Esophagus squamous epithelium (tissue), 5 donors: ENCODE measurements at places on chromosomes 6 and 20. TPM values are rescaled to one million over a fixed set of nuclear protein-coding genes. Genes with fewer than 3 reads are reported as not detected.

- no peaks in the 10 kb centered on the region for H3K36me3 ChIP-seq
- H3K4me1 ChIP-seq: no peaks in the 10 kb centered on the region
- no peak overlapping the region for H3K27ac ChIP-seq
Measured at GRCh38 chr20:61766921-61767610, 298.6 kb downstream of the TAF4 start.

Gene BPIFB1
- 0.38 TPM for total RNA-seq

DNA sequence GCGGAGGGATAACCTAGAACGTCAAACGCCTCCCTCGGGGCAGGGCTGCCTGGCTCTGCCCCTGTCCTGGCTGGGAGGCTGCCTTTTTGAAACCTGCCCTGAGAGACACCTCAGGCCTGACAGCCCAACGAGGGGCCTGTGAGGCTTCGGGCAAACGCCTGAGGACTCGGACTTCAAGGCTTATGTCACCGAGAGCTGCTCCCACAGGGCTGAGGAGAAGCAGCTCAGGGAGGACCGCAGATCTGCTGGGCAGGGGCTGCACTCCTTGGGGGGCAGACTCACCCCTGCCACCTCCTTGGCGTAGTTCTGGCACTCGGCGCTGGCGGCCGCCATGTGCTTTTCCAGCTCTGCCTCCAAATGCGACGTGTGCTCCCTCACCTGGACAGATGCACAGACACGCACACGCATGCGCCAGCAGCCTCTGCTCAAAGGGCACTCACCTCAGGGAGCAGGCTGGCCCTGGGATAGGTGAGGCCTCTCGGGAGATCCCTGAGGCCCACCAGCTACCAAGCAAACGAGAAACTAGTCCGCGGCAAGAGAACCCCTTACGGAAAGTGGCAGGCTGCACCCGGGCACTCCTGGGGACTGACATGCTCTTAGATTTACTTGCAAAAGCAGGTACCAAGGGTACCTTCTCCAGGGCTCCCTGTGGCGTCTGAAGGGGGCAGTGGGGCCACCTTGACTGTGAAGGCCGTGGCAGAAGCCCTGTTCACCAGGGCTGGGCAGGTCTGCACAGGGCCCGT is 49.6 kb downstream of the DSTN start:
- no peak for DNase-seq
- peaks cover 47% of the 10 kb centered on the region for H3K36me3 ChIP-seq
- H3K27ac ChIP-seq: no peak overlapping the region
- H3K4me3 ChIP-seq: no peak overlapping the region
- peaks cover 5% of the 10 kb centered on the region for H3K4me1 ChIP-seq

DNA sequence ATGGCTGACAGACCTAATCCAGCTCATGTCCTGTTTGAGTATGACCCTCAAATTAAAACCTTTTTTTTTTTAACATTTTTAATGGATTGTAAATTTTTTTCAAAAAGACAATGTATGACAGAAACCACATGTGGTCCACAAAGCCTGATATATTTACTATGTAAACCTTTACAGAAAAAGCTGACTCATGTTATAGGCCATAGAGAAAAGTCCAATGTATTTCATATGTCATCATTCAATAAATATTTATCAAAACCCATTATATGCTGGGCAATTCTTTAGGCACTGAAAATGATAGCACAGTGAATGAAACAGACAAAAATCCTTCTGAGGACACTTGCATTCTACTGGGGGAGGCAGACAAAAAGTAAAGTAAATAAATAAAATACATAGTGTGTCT is 826.2 kb upstream of the FLRT3 start:
- no peaks in the 10 kb centered on the region for H3K4me1 ChIP-seq
- no peak for DNase-seq
- no peak overlapping the region for H3K27ac ChIP-seq
- H3K27me3 ChIP-seq: no peaks in the 10 kb centered on the region
- H3K4me3 ChIP-seq: no peak overlapping the region

- no peak for DNase-seq
- H3K4me3 ChIP-seq: no peak overlapping the region
- H3K36me3 ChIP-seq: no peaks in the 10 kb centered on the region
- no peaks in the 10 kb centered on the region for H3K27me3 ChIP-seq
Measured at GRCh38 chr6:104789770-104790190, 69.9 kb downstream of the HACE1 start.

- H3K4me3 ChIP-seq: no peak overlapping the region
- H3K27me3 ChIP-seq: no peaks in the 10 kb centered on the region
- no peaks in the 10 kb centered on the region for H3K4me1 ChIP-seq
- H3K36me3 ChIP-seq: no peaks in the 10 kb centered on the region
Measured at GRCh38 chr6:105952772-105953690, 133.1 kb upstream of the PRDM1 start.

DNA sequence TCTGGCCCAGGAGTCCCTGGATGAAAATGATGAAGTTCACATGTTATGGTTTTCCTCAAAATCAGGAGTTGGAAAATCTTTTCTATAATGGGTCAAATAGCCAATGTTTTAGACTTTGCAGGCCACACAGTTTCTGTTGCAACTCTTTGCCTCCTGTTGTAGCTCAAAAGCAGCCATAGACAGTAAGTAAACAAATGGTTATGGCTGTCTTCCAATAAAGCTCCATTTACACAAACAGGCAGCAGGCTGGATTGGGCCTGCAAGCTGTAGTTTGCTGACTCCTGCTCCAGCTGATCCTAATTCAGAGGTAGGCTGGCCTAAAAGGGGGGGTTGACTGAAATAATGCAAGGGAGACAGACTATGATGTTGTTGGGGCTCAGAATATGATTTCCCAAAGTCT is 33.0 kb downstream of the METTL24 start:
- H3K36me3 ChIP-seq: no peaks in the 10 kb centered on the region
- peak overlapping the region; percentile 50 for H3K27ac ChIP-seq
- peaks cover 15% of the 10 kb centered on the region for H3K4me1 ChIP-seq
- DNase-seq: no peak
- H3K27me3 ChIP-seq: no peaks in the 10 kb centered on the region

Gene OR12D3
- total RNA-seq: not detected

DNA sequence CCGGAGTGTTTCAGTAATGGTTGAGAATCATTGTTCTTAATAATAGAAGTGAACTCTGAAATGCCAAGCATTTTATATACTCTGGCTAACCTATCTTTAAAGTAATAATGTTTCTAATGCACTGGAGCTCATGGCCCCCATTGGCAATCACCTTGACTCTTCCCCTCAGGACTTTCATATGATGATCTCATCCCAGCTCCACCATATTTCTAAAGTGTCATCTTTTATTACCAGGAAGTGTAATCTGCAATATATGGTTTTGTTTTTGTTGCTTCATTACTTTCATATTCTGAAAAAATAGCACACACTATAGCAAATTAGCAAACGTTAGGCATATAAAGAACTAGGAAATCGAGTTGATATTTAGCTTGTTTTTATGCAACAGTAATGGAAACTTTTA is 60.3 kb downstream of the TULP4 start:
- H3K4me3 ChIP-seq: no peak overlapping the region
- DNase-seq: no peak
- peaks cover 2% of the 10 kb centered on the region for H3K4me1 ChIP-seq
- no peaks in the 10 kb centered on the region for H3K27me3 ChIP-seq
- H3K36me3 ChIP-seq: no peaks in the 10 kb centered on the region

DNA sequence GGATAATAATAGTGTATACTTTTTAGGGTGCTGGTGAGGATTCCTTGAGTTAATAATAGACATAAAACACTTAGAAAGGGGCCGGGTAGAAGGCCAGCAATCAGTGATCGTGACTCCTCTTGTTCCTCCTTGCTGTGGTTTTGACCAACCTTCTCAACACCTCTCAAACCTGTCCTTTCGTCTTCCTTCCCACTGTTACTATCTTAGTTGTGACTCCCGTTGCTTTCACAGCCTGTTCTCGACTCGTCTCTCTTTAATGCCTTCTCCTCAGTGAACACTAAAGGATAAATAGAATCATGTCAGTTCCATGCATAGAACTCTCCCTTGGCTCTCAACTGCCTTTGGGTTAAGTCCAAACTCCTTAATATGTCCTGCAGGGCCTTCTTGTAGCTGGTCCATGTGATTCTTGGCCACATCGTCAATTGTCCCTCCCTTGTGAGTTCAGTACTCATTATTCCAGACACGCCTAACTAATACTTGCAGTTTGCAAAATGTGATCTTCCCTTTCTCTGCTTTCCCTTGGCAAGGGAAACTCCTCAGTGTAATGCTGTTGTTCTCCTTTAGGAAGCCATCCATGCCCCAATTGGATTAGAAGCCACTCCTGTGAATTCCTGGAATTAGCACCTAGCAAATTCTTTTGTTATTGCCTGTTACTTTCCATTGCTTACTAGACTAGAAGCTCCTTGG is 164.9 kb downstream of the UTRN start:
- H3K4me3 ChIP-seq: no peak overlapping the region
- no peaks in the 10 kb centered on the region for H3K27me3 ChIP-seq
- H3K36me3 ChIP-seq: no peaks in the 10 kb centered on the region
- DNase-seq: no peak
- no peak overlapping the region for H3K27ac ChIP-seq

DNA sequence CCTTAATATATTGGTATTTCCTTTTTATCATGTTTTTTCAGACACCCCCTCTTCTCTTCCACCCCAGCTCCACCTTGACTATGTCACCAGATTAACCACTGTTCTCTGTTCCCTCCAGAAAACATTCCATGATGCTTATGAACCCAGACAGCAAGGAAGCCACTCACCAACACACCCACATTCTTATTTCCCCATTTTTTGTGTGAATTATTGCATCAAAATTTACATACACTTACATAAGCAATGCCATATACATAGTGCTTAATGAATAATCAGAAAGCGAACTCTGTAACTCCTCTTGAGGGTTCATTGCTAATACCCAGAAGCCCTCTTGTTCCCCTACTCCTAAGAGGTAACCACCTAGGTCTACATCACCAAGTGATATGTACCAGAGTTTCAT is 182.3 kb upstream of the CDYL start:
- H3K4me3 ChIP-seq: no peak overlapping the region
- no peaks in the 10 kb centered on the region for H3K27me3 ChIP-seq
- DNase-seq: no peak
- no peaks in the 10 kb centered on the region for H3K4me1 ChIP-seq
- no peaks in the 10 kb centered on the region for H3K36me3 ChIP-seq

DNA sequence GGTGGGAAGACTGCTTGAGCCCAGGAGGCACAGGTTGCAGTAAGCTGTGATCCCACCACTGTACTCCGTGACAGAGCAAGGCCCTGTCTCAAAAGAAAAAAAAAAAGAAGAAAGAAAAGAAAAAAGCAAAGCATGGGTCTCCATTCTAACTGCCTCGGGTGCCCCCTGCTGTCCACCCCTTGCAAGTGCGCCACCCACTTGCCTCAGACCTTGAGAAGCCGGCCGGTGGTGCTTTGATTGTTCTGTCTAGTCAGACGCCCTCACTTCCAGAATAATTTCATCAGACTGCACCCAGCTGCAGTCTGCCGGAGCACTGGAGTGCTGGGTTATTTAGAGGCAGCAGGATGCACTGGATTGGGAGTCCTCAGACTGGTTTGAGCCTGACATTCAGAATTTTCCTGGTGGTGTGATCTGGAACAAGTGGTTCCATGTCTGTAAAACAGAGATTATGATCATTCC is 17.6 kb upstream of the TM9SF4 start:
- DNase-seq: peak; percentile 18
- H3K27me3 ChIP-seq: no peaks in the 10 kb centered on the region
- H3K4me3 ChIP-seq: no peak overlapping the region
- no peaks in the 10 kb centered on the region for H3K36me3 ChIP-seq
- no peak overlapping the region for H3K27ac ChIP-seq

Gene KCNQ5
- total RNA-seq: 0.59 TPM

DNA sequence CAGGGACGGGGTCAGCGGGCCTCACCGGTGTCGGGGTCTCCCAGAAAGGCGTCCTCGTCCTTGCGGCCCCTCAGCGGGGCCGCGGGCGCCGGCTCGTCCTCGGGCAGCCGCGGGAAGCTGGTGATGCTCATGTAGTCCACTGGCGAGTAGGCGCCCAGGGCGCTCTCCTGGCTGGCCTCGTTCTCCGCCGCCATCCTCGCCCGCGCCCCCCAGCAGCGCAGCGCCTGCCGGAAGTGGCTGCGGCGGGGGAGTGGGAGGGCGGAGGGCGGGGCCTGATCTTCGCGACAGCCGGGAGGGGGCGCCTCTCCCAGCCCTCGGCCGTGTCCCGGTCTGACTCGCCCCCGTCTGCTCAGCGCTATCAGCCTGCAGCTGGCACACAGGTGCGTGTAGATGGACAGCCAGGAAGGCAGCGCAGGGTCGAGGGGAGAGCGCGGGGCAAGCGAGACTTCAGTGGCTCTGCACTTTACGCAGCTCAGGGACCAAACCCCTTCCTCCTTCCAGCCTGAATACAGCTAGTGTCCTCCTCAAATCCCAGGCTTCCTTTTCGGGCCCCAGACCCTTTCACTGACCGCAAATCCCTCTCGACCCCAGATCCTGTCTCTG is at the start of gene GGT7:
Gene GGT7 (minus strand): TSS at position 235 of the 603 bp plus-strand sequence. CDS start 41 bp downstream, at position 194.
- H3K27me3 ChIP-seq: no peaks in the 10 kb centered on the region
- H3K4me1 ChIP-seq: peaks cover 62% of the 10 kb centered on the region
- no peak for DNase-seq
- peak within 1 kb of the TSS; percentile 79 for H3K27ac ChIP-seq

DNA sequence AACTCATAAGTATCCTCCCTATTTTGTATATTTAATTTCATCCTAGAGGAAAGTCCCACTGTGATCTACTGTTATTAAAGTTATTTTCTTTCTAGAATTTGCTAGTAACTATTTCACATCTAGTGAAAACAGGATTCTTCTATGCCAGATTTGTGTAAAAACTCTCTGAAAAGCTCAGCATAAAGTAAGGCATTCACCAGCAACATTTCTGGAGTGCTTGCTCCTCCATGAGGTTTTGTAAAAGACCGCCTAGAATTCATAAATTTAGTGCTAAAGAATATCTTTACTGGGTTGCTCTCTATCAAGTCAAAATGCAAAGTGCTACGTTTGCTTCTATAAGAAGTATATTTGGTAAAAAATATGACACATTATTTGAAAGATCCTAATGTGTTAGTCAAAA is 173.5 kb upstream of the IRAK1BP1 start:
- DNase-seq: no peak
- H3K4me3 ChIP-seq: no peak overlapping the region

GRCh38 chr6:158923805-158924498 is 76.0 kb downstream of the RSPH3 start:
- H3K4me3 ChIP-seq: no peak overlapping the region
- DNase-seq: no peak
- H3K27ac ChIP-seq: no peak overlapping the region
- no peaks in the 10 kb centered on the region for H3K4me1 ChIP-seq

- H3K4me1 ChIP-seq: no peaks in the 10 kb centered on the region
- no peaks in the 10 kb centered on the region for H3K36me3 ChIP-seq
- H3K27me3 ChIP-seq: no peaks in the 10 kb centered on the region
- DNase-seq: no peak
- no peak overlapping the region for H3K27ac ChIP-seq
Measured at GRCh38 chr6:139868576-139868975, 494.1 kb upstream of the CITED2 start.

- DNase-seq: no peak
- H3K27ac ChIP-seq: no peak overlapping the region
- H3K4me3 ChIP-seq: no peak overlapping the region
- H3K4me1 ChIP-seq: no peaks in the 10 kb centered on the region
Measured at GRCh38 chr20:17725094-17725835, 25.5 kb downstream of the BANF2 start.

- peak overlapping the region; percentile 7 for H3K27ac ChIP-seq
- H3K36me3 ChIP-seq: no peaks in the 10 kb centered on the region
- H3K4me1 ChIP-seq: peaks cover 61% of the 10 kb centered on the region
- no peaks in the 10 kb centered on the region for H3K27me3 ChIP-seq
- DNase-seq: no peak
- no peak overlapping the region for H3K4me3 ChIP-seq
Measured at GRCh38 chr6:3341467-3341866, 82.7 kb downstream of the PSMG4 start.
